Stimulated activated CD8-positive, alpha-beta memory T cell treated with anti-CD3 and anti-CD28 coated beads, Interleukin-12 subunit alpha, Interleukin-12 subunit beta, amount 100 ng/mL, for 4 hours (primary cell): ENCODE measurements at places on chromosomes 2 and 18.

DNA sequence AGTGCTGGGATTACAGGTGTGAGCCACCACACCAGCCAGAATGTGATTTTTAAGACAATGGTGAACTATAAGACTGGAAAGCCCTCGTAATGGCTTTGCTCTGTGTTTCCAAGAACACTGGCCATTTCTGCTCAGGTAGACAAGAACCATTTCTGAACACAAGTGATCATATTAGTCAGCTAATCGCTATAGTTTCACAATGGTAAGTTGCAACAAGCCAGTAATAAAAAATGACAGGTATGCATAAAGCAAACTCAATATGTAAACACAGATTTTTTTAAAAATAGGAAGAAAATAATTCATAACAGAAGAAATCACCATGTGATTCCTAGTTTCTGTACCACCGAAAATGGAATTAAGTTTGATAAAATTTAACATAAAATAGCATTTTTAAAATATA lies 166.5 kb downstream of the THADA start:
- DNase-seq, result no peak

- no peak for DNase-seq
These were observed 53.2 kb upstream of the GPR17 start for GRCh38 chr2:127592761-127593227.

GRCh38 chr2:111706481-111707001 lies 177.5 kb downstream of the ANAPC1 start:
- no peak for DNase-seq

- no peak for DNase-seq
These were observed 146.6 kb downstream of the TNS1 start for GRCh38 chr2:217856159-217856558.

GRCh38 chr2:16005816-16006536 lies 65.6 kb downstream of the MYCN start:
- no peak for DNase-seq

DNA sequence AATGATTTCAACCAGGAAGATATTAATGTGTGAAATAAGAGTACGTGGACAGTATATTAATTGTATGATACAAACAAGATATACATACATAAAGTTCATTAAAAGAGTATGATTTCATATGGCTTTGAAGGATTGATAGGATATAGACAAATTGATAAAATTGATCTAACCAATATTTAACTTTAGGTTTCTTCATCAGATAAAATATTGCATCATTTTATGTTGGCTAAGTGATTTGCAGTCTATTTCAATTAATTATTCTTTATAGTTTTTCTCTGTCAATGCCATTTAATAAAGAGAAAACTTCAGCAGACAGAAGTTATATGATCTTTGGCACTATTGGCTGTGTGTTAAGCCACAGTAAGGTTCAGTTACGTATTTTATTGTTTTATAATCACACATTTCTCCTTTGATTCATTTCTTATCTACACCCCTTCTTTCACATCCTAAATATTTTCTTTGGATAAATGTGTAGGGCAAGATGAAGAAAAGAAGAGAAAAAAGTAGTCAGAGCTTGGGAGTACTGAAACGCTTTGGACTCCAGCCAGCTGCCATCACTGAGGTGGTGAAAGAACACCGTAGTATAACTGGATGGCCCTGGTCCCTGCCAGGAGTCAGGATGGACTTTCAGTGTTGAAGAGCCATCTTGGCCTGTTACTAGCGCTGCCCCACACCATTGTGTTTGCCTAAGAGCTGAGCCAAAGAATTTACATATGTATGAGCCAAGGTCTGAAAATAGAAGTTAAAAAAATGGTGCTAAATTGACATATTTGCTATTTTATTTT lies 9.8 kb upstream of the CPS1 start:
- no peak for DNase-seq

DNA sequence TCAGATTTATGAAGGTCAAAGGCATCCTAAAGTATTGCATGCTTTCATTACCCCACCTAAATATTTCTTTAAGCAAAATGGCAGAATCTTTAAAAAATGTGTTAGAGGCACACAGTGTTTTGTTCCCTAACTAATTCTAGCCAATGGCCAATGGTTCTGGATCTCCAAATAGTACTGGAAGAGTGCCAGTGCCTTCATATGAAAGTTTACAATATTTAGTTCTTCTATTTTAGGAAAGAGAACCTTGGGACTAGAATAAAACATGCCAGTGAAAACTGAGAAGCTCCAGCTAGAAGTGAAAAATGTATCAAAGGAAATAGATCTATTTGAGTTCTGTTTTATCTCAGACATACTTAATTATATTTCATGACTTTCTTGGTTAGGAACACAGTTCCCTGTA lies 37.1 kb downstream of the TACR1 start:
- no peak for DNase-seq

GRCh38 chr18:42915299-42915698 lies 200.2 kb downstream of the RIT2 start:
- DNase-seq, result no peak

- no peak for DNase-seq
These were observed 173.3 kb upstream of the LINC00305 start for GRCh38 chr18:64322189-64322588.

DNA sequence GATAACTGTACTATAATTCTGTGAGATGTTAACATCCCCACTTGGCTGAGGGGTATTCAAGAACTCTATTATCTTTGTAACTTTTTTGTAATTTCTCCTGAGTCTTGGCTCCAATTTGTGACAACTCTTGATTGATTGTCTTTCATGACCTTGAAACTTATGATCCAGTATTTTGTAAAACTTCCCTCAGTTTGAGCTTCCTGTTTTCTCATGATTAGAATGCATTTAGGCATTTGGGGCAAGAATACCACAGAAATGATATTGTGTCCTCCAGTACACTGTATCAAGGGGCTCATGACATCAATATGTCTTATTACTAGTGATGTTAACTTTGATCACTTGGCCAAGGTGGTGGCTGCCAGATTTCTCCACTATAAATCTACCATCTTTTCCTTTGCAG lies 37.4 kb downstream of the PNO1 start:
- no peak for DNase-seq

DNA sequence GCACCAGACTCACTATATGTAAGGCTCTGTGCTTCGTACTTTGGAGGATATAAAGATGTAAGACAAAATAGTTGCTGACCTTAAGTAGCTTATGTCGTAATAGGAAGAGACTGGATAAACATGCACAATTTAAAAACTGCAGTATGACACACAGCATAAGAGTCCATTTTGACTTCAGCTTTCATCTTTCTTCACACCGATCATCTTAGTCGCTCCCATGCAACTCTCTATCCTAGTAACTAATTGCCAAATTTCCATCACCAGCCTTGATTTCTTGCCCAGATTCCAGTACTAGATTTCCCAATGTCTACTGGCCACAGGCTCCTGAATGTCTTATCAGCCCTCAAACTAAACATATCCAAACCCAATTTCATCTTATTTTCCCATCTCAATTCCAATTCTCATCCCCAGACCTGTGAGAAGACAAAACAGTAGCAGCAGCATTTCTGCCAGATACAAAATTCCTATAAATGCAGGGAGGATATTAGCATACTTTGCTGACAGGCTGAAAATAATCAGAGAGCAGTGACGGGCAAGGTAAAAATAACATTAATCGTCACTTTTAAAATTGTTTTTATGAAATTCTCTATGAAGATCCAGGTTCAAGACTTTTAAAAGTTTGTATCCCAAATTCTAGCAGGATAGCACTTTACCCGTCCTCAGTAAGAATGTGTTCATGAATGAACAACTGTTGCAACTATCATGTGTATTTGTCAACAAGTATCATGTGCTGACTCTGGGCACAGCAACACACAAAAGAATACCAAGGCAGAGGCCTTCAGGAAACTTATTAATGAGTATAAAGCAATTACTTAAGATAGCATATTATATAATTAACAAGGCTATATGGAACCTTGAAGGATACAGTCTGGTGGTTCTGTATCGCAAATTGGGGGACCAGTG lies 42.2 kb downstream of the KIDINS220 start:
- no peak for DNase-seq

DNA sequence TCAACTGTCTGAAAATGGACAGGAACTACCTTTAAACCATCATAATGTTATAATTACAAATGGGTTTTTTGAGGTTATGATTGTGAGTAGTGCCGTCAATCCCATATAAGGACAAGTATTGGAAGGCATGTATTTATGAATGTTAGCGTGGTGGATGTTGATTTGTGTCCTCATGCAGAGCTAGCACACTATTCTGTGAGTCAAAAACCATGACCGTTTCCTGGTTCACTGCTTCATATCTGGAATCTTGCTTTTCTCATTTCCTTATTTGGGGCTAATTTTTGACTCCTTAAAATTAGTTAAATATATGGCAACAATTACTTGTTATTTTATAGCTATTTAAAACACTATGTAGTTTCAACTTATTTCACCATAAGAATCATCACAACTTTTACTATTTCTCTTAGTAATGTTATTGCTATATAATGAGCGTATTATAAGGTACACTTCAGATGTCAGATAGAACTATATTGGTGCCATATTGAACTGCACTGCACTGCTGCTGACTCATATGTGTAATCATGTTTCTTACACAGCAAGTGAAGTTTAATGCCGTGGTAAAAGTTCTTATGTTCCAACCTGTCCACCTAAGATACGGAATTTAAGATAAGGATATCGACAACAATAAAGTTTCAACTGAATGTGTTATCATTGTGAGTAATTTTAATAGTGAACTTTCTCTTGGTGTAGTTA lies 192.8 kb downstream of the PTGR3 start:
- DNase-seq, result no peak

DNA sequence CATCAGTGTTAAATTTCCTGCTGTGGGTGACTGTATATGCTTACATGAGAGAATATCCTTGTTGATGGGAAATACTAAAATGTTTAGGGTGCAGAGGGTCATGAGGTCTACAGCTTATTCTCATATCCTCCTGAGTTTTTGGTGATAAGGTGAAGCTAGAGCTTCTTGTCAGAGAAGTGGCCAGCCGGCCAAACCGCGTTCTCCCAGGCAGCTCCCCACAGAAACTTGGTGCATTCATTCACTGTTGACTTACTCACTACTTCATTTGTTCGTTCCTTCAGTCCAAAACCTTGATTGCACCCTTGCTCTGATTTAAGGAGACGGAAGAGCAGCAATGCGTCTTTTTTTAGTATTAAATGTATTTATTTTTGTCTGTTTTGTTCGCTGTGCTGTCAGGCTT lies 8.7 kb downstream of the SNED1 start:
- DNase-seq, result no peak

DNA sequence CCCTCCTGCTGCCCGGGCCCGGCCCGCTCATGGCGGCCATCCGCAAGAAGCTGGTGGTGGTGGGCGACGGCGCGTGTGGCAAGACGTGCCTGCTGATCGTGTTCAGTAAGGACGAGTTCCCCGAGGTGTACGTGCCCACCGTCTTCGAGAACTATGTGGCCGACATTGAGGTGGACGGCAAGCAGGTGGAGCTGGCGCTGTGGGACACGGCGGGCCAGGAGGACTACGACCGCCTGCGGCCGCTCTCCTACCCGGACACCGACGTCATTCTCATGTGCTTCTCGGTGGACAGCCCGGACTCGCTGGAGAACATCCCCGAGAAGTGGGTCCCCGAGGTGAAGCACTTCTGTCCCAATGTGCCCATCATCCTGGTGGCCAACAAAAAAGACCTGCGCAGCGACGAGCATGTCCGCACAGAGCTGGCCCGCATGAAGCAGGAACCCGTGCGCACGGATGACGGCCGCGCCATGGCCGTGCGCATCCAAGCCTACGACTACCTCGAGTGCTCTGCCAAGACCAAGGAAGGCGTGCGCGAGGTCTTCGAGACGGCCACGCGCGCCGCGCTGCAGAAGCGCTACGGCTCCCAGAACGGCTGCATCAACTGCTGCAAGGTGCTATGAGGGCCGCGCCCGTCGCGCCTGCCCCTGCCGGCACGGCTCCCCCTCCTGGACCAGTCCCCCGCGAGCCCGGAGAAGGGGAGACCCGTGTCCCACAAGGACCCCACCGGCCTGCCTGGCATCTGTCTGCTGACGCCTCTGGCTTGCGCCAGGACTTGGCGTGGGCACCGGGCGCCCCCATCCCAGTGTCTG lies 767 bp downstream of the RHOB start:
- peak; percentile 8 for DNase-seq

DNA sequence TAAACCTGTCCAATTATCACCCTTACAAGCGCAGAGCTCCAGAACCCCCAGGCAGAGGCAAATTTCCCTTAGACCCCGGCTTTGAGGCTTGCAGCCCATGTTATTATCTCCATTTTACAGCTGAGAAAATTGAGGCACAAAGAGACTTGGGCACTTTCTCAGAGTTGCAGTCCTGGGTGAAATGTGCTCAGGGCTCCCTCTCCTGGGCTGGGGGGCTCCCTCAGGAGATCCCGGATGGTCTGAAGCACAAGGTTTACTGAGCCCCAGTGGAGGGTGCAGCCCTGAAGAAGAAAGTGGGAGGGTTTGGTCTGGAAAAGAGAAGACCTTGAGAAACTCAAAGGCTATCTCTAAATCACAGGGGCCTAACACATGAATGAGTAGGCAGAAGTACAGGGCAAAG lies 156.6 kb downstream of the CYRIA start:
- DNase-seq, result no peak
